ENCODE measurements at places on chromosomes 5 and 9. TPM values are rescaled to one million over a fixed set of nuclear protein-coding genes. Genes with fewer than 3 reads are reported as not detected.

Gene TMC1
- 0.54 TPM for total RNA-seq

Gene SAXO1
- total RNA-seq = not detected

Gene BHMT2
- 1.7 TPM for total RNA-seq

Gene CDX1
- total RNA-seq = not detected

Gene SV2C
- 0.12 TPM for total RNA-seq

GRCh38 chr9:76873821-76874220 lies 32.1 kb downstream of the PRUNE2 start:
- H3K4me3 ChIP-seq = no peak overlapping the region
- no peak for DNase-seq
- peaks cover 19% of the 10 kb centered on the region for H3K4me1 ChIP-seq
- no peaks in the 10 kb centered on the region for H3K36me3 ChIP-seq

GRCh38 chr5:111299067-111299481 lies 74.9 kb downstream of the CAMK4 start:
- H3K27ac ChIP-seq = no peak overlapping the region
- H3K36me3 ChIP-seq = no peaks in the 10 kb centered on the region
- H3K4me1 ChIP-seq = no peaks in the 10 kb centered on the region
- H3K27me3 ChIP-seq = no peaks in the 10 kb centered on the region

DNA sequence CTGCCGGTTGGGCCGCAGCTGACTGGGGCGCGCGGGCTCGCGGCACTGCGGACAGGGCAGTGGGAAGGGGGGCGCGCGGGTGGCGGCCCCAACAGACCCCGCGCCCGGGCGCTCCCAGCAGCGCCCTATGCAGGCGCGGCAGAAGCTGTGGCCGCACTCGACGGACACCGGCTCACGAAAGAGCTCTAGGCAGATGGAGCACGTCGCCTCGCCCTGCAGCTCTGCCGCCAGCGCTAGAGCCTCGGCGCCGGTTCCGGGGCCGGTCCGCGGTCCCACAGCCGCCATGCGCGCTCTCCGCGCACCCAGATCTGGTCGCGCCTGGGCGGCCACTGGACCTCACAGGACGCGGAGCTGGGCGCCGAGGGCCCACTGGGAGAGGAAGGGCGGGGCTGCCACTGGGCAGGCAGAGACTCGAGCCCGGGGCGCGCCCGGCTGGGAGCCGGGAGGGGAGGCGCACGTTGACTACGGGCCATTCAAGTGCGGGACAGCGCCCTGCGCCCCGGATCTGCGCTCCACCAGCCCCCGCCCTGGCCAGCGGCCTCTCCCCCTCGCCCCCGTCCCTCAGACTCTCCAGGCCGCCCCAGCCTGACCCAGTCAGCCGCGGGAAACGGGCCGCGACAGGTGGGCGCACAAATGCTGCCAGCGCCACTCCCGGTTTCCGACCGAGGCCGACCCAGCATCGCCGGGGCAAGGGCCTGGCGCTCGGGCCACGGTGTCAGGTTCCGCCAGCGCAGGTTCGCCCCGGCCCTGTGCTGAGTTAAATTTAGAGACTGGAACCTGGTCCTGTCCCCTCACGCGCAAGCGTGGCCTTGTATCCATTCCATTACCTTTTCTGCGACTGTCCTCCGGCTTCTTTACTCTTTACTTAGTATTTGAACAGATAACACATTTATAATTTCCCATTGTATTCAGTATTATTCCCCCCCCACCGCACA lies at the start of gene TRIM7:
TSS of gene TRIM7 (minus strand) at position 371 of the 935 bp plus-strand sequence. CDS start at position 285, 86 bp downstream.
- peak within 1 kb of the TSS; percentile 79 for H3K4me3 ChIP-seq
- no peak within 1 kb of the TSS for H3K27ac ChIP-seq
- peaks cover 65% of the 10 kb centered on the region for H3K27me3 ChIP-seq
- no peaks in the 10 kb centered on the region for H3K36me3 ChIP-seq
- peak; percentile 60 for DNase-seq

DNA sequence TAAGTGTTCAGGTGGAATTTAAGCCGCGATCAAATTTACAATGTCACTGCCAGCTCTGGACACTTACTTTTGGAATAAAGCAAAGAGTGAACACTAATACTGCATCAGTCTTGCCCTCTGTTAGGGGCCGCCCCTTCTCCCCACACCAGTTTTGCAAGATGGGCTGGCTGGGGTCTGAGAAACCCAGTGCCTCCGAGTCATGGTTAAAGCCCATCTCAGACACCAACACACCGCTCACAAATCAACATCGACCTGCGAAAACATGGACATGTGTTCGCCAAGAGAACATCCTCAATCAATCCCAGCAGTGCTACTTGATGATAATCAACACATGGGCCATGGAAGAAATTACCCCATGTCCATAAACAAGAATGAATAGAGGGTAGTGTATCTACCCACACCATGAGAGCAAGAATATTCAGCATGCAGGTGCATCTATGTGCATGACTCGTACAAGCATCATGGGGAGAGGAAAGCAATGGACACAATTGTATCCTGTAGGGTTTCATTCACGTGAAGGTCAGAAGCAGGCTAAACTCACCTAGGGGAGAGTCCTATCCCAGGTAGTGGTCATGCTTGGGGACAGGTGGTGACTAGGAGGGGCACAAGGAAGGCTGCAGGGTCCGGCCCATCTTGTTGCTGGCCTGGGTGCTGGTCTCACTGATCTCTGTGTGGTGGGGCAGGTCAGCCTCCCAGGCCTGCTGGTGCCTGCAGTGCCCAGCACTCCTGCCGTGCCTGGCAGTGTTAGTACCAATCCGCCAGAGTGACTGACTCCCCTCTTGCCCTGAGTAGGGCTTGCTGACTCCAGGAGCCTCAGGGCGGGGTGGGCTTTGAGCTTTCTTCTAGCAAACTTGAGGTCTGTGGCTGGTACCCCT lies 5.0 kb downstream of the S1PR3 start:
- H3K27ac ChIP-seq = no peak overlapping the region
- H3K4me3 ChIP-seq = no peak overlapping the region
- peaks cover 10% of the 10 kb centered on the region for H3K27me3 ChIP-seq
- H3K4me1 ChIP-seq = peaks cover 20% of the 10 kb centered on the region

GRCh38 chr9:7298123-7298522 lies 501.5 kb downstream of the DMAC1 start:
- no peak for DNase-seq
- no peak overlapping the region for H3K27ac ChIP-seq
- H3K27me3 ChIP-seq = no peaks in the 10 kb centered on the region
- no peak overlapping the region for H3K4me3 ChIP-seq
- no peaks in the 10 kb centered on the region for H3K4me1 ChIP-seq

GRCh38 chr9:127780126-127780885 lies 1.8 kb upstream of the SH2D3C start:
- DNase-seq = no peak
- no peak overlapping the region for H3K4me3 ChIP-seq
- no peaks in the 10 kb centered on the region for H3K36me3 ChIP-seq

- no peak overlapping the region for H3K27ac ChIP-seq
- no peaks in the 10 kb centered on the region for H3K36me3 ChIP-seq
- DNase-seq = no peak
- peaks cover 4% of the 10 kb centered on the region for H3K4me1 ChIP-seq
- no peak overlapping the region for H3K4me3 ChIP-seq
Measured at GRCh38 chr5:141746395-141746794, 64.4 kb upstream of the ARAP3 start.

DNA sequence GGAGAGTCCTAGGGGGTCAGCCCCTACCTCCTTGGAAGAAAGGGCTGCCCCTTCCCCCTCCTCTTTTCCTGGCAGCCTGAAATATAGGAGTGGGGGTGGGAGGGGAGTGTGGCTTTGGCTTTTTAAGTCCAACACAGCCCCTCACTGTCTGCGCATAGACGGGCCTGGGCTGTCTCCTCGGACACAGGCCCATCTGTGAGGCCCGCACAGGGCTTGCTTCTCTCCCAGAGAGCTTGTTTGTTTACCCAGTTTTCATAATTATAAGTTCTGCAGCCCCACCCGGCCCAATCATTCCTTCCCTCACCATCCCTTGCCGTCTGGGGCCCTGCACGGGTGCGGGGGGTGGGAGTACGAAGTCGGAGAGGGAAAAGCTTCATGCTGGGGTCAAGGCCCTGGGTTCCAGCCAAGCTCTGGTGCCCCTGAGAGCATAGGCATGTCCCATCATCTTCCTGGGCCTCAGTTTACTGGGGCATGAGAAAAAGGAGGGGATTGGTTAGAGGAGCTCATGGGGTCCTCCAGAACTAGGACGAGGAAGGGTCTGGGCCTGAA lies 54.0 kb upstream of the STXBP1 start:
- peak overlapping the region; percentile 80 for H3K27ac ChIP-seq
- H3K4me3 ChIP-seq = no peak overlapping the region
- no peak for DNase-seq
- no peaks in the 10 kb centered on the region for H3K27me3 ChIP-seq
- peaks cover 18% of the 10 kb centered on the region for H3K4me1 ChIP-seq

- H3K4me1 ChIP-seq = peaks cover 20% of the 10 kb centered on the region
- H3K27ac ChIP-seq = no peak overlapping the region
- H3K27me3 ChIP-seq = no peaks in the 10 kb centered on the region
- no peak overlapping the region for H3K4me3 ChIP-seq
- H3K36me3 ChIP-seq = no peaks in the 10 kb centered on the region
- DNase-seq = no peak
Measured at GRCh38 chr5:142808878-142809598, 38.9 kb downstream of the ARHGAP26 start.

- no peak overlapping the region for H3K27ac ChIP-seq
- no peak for DNase-seq
- peaks cover 7% of the 10 kb centered on the region for H3K4me1 ChIP-seq
- no peaks in the 10 kb centered on the region for H3K27me3 ChIP-seq
- no peaks in the 10 kb centered on the region for H3K36me3 ChIP-seq
Measured at GRCh38 chr5:67287510-67288268, 91.1 kb upstream of the CD180 start.

- H3K4me3 ChIP-seq = no peak overlapping the region
- H3K27me3 ChIP-seq = no peaks in the 10 kb centered on the region
- peaks cover 36% of the 10 kb centered on the region for H3K36me3 ChIP-seq
- H3K4me1 ChIP-seq = peaks cover 12% of the 10 kb centered on the region
- H3K27ac ChIP-seq = no peak overlapping the region
- DNase-seq = no peak
Measured at GRCh38 chr5:141862936-141863543, 15.2 kb downstream of the PCDH1 start.

GRCh38 chr9:101618698-101619097 lies 23.9 kb upstream of the PPP3R2 start:
- H3K27ac ChIP-seq = no peak overlapping the region
- no peaks in the 10 kb centered on the region for H3K36me3 ChIP-seq
- DNase-seq = no peak

DNA sequence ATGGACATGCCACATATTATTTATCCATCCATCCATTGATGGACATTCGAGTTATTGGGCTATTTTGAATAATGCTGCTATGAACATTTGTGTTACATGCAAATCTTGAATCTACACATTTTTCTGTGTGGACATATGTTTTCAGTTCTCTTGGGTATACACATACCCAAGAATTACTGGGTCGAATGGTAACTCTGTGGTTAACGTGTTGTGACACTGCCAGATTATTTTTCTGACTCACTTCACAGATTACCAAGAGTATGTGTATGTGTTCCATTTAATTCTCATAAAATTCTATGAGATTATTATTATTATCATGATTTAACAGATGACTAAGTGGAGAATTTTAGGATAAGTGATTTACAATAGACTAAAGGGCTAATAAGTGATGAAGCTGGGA lies 26.7 kb downstream of the CYFIP2 start:
- H3K27ac ChIP-seq = no peak overlapping the region
- H3K4me3 ChIP-seq = no peak overlapping the region
- H3K4me1 ChIP-seq = no peaks in the 10 kb centered on the region
- peaks cover 3% of the 10 kb centered on the region for H3K36me3 ChIP-seq

GRCh38 chr9:78857373-78858225 lies 560.7 kb downstream of the PSAT1 start:
- H3K27me3 ChIP-seq = no peaks in the 10 kb centered on the region
- no peak for DNase-seq
- 0 out of 2 replicates have a peak overlapping the region, but pooled peaks have one; percentile 50 for H3K27ac ChIP-seq
- H3K4me3 ChIP-seq = no peak overlapping the region

DNA sequence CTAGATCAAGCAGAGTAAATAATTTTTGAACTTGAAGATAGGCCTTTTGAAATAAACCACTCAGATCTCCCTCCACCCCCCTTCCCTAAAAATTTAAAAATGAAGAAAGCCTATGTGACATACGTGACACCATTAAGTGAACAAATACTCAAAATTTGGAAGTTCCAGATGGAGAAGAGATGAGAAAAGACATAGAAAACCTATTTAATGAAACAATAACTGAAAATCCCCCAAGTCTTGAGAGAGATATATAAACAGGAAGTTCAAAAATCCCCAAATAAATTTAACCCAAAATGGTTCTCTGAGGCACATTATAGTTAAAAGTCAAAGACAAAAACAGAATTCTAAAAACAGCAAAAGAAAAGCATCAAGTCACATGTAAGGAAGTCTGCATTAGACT lies 428.6 kb downstream of the PSAT1 start:
- H3K4me3 ChIP-seq = no peak overlapping the region
- H3K27me3 ChIP-seq = no peaks in the 10 kb centered on the region
- no peak overlapping the region for H3K27ac ChIP-seq
- H3K36me3 ChIP-seq = no peaks in the 10 kb centered on the region

DNA sequence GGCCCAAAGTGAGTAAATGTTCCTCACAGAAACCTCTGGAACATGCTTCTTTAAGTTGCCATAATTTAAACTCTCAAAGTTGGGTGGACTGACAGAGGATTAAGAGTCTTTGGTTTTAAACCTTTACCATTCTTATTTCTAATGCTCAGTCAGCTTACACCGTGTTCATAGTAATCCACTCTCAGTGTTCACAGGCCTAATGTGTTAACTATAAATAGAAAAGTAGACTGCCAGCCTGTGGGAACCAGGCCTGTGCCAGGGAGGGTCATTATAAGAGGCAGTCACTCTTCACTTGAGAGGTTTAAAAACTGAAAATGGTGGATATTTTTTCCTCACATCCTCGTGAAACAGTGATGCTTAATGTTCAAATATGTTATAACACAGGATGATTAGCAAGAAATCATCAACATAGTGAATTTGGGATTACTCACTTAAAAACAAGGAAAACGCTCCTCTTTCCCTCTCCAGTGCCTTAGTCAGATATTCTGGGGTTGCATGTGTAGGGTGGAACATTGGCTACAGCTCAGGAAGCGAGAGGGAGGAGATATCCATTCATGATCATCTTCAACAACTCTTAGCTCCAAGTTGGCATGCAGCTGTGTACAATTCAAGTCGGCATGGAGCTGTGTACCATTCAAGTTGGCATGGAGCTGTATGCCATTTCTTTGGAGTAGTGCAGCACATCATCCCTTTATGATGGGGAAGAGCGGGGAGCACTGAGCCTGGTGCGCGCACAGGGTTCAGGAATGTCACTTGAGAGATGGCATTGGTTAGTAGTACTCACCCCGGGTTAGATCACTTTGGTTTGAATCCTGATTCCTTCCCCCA lies 65.8 kb downstream of the KIAA1958 start:
- 0 out of 2 replicates have a peak overlapping the region, but pooled peaks have one; percentile 21 for H3K27ac ChIP-seq
- H3K4me1 ChIP-seq = peaks cover 45% of the 10 kb centered on the region
- no peak for DNase-seq
- no peaks in the 10 kb centered on the region for H3K36me3 ChIP-seq
- H3K27me3 ChIP-seq = no peaks in the 10 kb centered on the region

GRCh38 chr5:108257996-108258395 lies 123.9 kb downstream of the FBXL17 start:
- no peak for DNase-seq
- no peak overlapping the region for H3K4me3 ChIP-seq
- H3K27me3 ChIP-seq = no peaks in the 10 kb centered on the region
- peaks cover 16% of the 10 kb centered on the region for H3K4me1 ChIP-seq
- H3K36me3 ChIP-seq = no peaks in the 10 kb centered on the region

Measured in GM23338 (cell line).